GM03348 (cell line): ENCODE measurements at places on chromosomes 6 and 20.
A peak's percentile ranks its signal among the peaks of the same experiment; 100 is the strongest.

DNA sequence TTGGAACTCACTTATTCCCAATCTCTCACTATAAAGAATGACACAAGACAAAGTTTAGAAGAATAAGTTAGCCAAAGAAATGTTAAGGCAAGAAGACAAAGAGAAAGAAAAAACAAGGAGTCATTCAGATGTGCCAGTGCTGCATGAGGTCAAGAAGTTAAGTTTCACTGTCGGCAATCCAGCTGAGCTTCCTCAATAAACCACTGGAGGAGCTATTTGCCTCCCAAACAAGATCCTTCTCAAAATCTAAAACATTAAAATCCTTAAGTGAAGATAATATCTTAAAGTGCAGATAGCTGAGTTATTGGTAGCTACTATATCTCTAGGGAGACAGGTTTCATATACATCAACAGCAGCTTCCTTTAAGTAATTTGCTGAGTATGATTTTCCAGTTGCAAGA is 512.3 kb downstream of the HDGFL1 start:
- no peak for DNase-seq

DNA sequence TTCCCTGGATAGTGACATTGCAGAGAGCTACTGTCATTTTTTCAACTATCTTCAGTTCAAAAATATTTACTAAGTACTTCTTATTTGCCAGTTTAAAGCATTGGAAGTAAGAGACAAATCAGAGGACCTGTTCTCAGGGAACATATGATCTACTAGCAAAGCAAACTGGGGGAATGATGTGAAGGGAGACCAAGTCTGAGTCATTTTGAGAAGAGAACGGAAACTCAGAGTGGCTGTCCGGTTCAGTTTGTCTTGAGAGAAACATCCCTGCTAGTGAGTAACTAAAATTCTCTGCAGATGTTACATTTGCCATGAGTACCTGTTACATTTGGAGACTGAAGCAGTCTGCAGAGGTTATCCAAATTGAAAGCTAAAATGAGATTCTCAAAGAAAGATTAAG is 118.3 kb downstream of the KCNQ5 start:
- no peak for DNase-seq

- no peak for DNase-seq
Measured at GRCh38 chr6:137518386-137518983, 24.3 kb upstream of the OLIG3 start.

- no peak for DNase-seq
Measured at GRCh38 chr6:163132050-163132750, 282.3 kb upstream of the QKI start.

- peak; percentile 83 for DNase-seq
Measured at GRCh38 chr6:87944541-87944954, 103.1 kb upstream of the SPACA1 start.

- DNase-seq = no peak
Measured at GRCh38 chr6:105105094-105105493, 74.7 kb downstream of the POPDC3 start.

- no peak for DNase-seq
Measured at GRCh38 chr6:113031591-113032238, 684.6 kb downstream of the RFPL4B start.

- peak; percentile 42 for DNase-seq
Measured at GRCh38 chr6:118387921-118388701, 160.0 kb upstream of the PLN start.

- DNase-seq = no peak
Measured at GRCh38 chr6:6820641-6821238, 232.2 kb downstream of the LY86 start.

GRCh38 chr6:110951986-110952794 is 6.3 kb upstream of the GTF3C6 start:
- peak; percentile 54 for DNase-seq

GRCh38 chr6:127547215-127547614 is 28.1 kb upstream of the MTCL3 start:
- peak; percentile 4 for DNase-seq

DNA sequence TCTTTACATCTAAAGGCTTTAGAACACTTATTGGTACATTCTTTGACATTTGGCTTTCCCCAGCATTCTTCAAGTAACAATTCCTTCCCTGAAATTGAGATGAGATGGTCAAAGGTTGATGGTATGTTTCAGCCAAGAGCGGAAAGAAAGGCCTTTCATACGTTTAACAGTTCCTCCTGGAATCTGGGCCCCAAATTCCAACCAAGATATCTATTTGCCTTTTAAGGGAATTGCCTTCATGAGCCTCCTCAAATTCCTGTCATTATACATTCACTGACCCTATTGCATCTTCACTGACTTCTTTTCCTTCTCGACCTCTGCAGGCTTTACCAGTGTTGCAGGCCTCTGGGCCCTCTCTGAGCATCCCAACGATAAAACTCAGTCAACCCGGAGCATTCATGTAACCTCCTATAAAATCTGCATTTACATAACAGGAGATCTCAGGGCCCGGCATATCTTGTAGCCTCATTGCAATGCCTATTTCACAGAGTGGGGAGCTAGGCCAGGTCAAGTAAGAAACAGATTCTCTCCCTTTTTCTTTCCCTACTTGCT is 18.3 kb upstream of the WFDC9 start:
- no peak for DNase-seq

- DNase-seq = peak; percentile 64
Measured at GRCh38 chr6:43334466-43335095, 26.0 kb upstream of the CRIP3 start.

GRCh38 chr6:14466278-14466677 is 348.7 kb downstream of the CD83 start:
- DNase-seq = peak; percentile 82

DNA sequence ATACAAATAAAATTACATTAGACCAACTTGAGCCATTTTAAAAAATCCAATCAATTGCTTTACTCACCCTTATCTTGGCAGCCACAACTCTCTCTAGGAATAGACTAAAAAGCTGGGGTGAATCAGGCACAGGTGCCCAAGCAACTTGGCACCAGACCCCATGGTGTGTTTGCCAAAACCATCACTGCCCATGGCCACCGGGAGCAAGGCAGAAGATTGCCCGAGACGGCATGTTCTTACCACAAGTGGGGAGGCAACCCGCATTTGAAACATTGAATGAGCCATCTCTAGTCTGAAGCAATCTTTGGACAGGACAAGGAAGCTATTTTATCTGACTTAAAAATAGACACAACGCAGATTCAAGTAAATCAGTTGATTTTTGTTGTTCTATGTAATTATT is 69.0 kb downstream of the SMLR1 start:
- DNase-seq = no peak

GRCh38 chr6:17998442-17998841 is 11.0 kb upstream of the KIF13A start:
- DNase-seq = no peak

DNA sequence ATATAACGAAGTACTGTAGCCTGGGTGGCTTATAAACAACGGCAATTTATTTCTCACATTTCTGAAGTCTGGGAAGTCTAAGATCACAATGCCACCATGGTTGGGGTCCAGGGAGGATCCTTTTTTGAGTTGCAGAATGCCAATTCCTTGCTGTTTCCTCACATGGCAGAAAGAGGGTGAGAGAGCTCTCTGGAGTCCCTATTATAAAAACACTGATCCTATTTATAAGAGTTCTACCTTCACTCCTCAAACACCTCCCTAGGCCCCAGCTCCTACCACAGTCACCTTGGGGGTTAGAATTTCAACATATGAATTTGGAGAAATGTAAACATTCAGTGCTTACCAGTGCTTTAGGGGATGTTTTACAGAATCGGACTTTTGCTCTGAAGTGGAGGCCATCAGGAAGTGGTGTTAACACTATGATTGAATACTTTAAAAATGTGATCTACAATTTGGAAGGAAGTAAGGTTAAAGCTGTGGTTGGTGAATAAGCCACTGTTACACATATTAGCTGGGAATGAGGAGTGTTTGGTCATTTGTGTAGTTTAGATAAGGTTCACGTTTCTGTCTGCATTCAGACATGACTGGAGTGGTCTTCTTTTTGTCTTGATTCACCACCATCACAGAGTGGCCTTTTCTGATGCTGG is 79.9 kb upstream of the SPTLC3 start:
- peak; percentile 47 for DNase-seq

DNA sequence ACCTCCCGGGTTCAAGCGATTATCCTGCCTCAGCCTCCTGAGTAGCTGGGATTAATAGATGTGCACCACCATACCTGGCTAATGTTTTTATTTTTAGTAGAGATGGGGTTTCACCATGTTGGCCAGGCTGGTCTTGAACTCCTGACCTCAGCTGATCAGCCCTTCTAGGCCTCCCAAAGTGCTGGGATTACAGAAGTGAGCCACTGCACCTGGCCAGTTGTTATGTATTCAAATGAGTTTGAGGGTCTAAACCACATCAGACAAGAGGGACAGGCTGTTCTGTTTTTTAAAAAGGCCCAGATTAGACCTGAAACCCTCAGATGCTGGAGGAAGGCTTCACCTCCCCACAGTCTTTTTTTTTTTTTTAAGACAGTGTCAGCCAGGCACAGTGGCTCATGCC is 4.1 kb upstream of the SPAG4 start:
- no peak for DNase-seq

DNA sequence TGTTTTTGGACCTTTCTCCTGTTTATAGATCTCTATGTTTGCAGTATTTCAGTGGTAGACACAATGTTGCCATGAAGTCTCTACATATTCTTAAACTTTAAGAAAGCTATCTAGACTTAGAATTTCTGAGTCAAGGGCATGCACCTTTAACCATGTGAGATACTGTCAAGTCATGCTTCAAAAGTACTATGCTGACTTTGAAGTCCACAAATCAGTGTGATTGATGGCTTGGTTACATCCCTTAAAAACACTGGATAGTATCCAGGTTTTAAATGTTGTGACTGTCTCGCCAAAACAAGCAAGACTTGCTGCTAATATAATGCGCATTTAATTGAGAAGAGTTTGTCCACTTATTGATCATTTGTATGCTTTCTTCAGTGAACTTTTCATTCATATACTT is 30.5 kb downstream of the ZNF334 start:
- no peak for DNase-seq

GRCh38 chr6:75301088-75301487 is 16.5 kb upstream of the TMEM30A start:
- DNase-seq = no peak

DNA sequence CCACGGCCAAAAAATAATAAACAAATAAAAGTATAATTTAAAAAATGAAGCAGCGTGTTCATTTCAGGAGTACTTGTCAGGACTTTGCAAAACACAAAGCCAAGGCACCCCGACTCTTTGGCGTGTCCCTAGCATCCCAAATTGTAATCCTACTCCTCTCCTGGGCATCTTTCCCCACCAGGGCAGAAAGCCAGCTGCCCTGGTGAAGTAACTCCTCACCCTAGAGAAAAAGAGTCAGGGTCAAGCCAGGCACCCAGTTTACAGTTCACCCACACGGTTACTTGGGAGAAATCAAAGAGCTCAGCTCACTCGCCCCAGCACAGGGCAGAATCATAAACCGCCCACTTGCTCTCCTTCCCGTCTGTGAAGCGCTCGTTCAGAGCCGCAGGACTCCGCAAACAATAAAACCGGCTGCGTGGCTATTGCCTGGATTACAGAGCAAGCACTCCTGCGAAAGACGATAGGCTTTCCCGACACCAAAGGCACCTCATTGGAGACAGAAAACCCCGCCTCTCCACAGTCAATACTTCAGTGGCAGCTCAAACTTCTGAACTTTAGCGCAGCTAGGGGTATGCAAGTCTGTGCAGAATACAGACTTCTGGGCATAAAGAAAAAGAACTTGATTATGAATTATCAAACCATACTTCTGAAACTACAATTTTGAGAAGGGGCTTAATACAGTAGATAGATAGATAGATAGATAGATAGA is 73.0 kb upstream of the NHSL1 start:
- DNase-seq = peak; percentile 85

GRCh38 chr6:98452685-98453084 is 381.7 kb upstream of the POU3F2 start:
- no peak for DNase-seq

GRCh38 chr6:36327226-36327918 is 9.3 kb downstream of the BNIP5 start:
- no peak for DNase-seq

GRCh38 chr20:32570401-32571190 is 14.5 kb downstream of the NOL4L start:
- DNase-seq = no peak

DNA sequence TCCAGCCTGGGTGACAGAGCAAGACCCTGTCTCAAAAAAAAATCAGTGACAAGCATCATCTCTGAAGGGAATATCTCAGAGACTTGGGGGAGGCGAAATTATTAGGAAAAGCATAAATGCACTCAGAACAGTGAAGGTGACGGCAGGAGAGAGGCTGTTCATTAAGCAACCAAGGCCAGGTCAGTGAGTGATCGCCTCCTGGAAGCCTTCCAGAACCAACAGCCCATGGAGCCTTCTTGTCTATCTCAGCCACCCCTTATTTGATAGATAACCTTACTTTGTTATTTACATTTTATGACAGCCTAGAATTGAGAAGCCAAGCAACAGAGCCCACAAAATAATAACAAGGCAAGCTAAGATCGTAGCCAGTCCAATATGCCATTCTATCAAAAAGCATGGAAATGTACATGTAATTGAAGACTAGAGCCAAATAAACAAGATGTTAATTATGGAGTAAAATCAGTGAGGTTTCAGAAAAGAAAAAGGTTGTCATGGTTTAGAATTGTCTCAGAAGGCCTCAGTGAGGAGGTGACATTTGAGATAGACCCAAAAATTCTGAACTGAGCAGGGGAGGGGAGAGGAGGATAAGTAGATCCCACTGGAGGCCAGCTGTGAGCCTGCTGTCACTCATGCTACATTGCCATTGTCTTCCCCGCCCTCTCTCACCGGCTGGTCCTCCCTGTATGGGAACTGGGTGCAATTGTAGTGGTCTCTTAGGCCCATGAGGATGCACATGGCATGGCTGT is 17.8 kb downstream of the BNIP5 start:
- DNase-seq = no peak

DNA sequence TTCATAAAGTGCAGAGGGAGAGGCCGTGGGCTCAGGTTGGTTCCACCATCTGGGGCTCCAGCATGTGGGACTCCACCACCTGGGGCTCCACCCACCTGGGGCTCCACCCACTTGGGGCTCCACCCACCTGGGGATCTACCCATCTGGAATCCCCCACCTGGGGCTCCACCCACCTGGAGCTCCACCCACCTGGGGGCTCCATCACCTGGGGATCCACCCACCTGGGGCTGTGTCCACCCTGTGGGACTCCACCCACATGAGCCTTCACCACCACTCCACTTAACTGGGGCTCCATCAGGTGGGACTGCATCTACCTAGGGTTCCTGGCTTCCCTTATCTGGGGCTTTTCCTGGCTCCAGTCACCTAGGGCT is 226.0 kb upstream of the CDYL start:
- no peak for DNase-seq
